ENCODE measurements at places on chromosomes 7 and 10. TPM values are rescaled to one million over a fixed set of nuclear protein-coding genes. Genes with fewer than 3 reads are reported as not detected.

- peak; percentile 14 for DNase-seq
These were observed 253.5 kb downstream of the ABCA13 start for GRCh38 chr7:48424731-48425130.

- DNase-seq: no peak
These were observed 22.4 kb upstream of the ZNF488 start for GRCh38 chr10:47406548-47406869.

GRCh38 chr10:62726142-62726541 is 78.4 kb upstream of the ADO start:
- DNase-seq: no peak

PTPRE gene
- total RNA-seq: 4.6 TPM

DNA sequence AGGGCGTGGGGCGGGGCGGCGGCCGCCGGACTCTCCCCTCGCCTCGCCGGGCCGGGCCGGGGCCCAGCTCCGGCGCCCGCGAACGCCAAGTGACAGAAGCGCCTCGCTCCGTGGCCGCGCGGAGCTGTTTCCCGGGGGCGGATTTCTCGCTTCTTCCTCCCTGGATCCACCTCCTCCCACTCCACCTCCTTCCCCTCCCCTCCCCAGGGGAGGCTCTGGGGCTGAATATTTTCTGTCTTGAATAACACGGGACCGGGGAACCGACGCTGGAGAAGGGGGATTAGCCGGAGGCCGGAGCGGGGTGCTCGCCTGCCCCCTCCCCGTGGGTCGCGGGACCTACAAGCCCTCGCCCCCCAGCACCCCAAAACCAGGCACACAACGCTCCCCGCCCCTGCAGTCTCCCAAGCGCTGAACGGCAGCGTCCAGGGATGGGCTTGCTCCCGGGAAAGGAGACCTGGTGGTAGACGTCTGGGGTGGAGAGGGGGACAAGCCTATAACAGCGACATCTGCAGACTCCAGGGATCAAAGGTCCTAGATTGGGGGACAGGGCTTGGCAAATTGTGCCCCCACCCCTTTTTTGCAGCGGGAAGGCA is at the start of gene ARHGAP21:
Gene ARHGAP21, minus strand, starts transcription at position 100 of the 593 bp plus-strand sequence. CDS start 1,988 bp downstream, outside the sequence.
- peak; percentile 30 for DNase-seq

SFTPA1 gene
- total RNA-seq: not detected

GRCh38 chr10:113496111-113497109 is 56.4 kb upstream of the HABP2 start:
- DNase-seq: no peak

DNA sequence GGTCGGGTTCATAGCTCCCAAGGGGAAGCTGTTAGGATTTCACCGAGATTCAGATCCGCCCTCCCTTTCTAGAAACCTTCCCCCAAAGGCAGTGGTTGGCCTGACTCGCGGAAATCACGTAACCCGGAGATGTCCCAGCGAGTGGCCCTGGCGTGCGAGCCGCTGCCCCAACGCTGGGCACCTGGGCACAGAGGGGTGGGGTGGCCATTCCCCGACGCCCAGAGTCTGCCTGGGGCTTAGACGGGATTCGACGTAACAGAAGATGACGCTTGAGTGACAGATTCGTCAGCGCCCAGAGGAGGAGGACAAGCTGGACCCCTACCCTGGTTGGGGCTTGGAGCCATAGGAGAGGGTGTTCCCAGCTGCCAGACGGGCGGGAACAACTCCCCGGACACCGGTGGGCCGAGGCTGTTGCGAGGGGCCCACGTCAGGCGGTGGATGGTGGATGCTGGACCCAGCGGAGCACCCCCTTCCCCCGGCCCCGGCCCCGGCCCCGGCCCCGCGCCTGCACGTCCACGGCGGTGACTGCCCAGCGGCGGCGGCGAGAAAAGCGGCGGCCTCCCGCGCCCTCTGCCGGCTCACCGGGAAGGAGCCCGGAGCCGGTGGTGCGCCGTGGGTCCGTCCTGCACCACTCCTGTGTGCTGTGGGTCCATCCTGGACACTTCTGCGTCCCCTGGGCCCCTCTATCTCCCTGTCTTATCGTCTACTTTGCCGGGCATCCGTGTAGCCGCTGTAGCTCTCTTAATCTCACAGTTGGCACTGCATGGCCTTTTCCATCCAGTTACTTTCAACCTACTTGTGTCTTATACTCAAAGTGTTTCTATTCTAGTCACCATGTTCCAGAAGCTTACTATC is 35.4 kb upstream of the KNDC1 start:
- DNase-seq: peak; percentile 19

- DNase-seq: no peak
These were observed 107.4 kb downstream of the GSAP start for GRCh38 chr7:77308792-77309191.

GRCh38 chr7:27835376-27835775 is 95.4 kb downstream of the TAX1BP1 start:
- DNase-seq: no peak

DNA sequence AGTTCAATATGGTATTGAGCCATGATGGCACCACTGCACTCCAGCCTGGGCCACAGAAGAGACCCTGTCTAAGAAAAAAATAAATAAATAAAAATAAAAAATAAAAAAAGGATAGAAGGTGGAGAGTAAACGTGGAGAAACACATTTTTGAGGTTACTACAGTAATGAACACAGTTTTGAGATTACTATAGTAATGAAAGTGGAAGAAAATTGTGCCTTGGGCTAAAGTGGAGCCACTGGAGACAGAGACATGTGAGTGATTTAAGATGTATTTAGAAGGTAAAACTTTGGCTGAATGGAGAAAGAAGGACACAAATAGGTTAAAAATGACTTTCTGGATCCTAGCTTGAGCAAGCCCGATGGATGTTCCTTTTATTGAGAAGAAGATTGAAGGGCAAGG is 76.8 kb downstream of the HGF start:
- DNase-seq: no peak

DNA sequence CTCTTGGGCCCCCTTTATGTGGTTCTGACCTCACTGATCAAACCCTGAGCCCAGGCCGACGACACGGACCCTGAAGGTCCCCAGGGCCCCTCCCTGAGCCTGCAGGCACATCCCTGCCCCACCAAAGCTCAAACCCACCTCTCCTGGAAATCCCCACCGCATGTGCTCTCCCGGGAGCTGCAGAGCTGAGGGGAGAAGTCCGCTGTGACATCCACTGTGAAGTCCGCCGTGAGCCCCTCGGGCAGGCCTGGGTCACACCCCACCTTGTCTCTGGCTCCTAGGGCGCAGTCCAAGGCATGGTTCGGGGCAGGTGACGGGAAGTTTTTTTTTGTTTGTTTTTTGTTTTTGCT is 100.2 kb downstream of the MICALL2 start:
- no peak for DNase-seq

DNA sequence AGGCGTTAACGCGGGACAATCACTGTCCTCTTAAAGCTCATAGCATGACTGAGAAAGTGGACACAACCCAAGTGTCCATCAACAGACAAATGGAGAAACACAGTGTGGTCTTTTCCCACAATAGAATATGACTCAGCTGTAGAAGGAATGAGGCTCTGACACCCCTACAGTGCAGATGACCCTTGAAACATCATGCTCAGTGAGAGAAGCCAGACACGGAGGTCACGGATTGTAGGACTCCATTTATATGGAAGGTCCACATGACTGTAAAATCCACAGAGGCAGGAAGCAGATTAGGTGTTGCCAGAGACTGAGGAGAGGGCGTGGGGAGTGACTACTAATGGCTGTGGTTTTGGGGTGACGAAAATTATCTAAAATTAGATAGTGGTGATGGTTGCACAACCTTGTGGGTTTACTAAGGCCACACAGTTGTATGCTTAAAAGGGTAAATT is 6.1 kb upstream of the NCAPG2 start:
- no peak for DNase-seq

DNA sequence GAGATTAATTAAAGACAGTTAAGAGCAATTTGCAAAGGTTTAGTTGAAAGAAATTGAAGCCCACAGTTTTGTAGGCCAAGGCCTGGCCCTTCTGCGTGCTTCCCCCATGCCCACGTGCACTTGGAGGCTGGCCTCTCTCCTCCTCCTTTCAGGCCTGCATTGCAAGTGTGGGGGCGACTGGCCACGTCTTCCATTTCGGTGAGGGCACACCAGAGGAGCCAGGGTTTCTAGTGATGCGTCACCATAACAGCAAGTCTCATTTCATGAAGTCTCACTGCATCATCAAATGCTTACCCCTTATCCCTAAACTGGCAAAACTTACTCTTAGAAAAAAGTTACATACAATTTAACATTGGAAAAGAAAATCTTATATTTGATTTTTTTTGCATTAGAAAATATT is 141.2 kb downstream of the NRF1 start:
- no peak for DNase-seq

CRYGN gene
- 0.07 TPM for total RNA-seq

- no peak for DNase-seq
These were observed 54.3 kb downstream of the CHN2 start for GRCh38 chr7:29248713-29249382.

- no peak for DNase-seq
These were observed 35.2 kb upstream of the ASAH2 start for GRCh38 chr10:50286517-50286916.

DNA sequence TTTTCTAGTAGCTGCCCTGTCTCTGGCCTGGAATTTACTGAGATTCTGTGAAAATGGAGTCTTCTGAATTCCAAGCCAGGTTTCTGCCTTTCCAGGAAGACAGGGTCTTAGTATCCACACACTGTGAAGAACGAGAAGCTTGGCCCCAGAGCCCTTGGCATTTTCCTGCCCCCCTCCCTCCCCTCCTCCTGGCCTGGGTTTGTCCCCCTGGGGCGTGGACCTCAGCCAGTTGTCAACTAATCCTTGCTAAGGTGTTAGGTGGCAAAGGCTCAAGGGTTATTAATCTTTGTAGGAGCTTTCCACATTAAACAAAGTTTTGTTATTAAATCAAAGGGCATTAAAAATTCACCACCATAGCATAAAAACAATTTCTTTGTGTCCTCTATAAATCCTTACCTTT is 329.5 kb downstream of the RNLS start:
- DNase-seq: no peak

DNA sequence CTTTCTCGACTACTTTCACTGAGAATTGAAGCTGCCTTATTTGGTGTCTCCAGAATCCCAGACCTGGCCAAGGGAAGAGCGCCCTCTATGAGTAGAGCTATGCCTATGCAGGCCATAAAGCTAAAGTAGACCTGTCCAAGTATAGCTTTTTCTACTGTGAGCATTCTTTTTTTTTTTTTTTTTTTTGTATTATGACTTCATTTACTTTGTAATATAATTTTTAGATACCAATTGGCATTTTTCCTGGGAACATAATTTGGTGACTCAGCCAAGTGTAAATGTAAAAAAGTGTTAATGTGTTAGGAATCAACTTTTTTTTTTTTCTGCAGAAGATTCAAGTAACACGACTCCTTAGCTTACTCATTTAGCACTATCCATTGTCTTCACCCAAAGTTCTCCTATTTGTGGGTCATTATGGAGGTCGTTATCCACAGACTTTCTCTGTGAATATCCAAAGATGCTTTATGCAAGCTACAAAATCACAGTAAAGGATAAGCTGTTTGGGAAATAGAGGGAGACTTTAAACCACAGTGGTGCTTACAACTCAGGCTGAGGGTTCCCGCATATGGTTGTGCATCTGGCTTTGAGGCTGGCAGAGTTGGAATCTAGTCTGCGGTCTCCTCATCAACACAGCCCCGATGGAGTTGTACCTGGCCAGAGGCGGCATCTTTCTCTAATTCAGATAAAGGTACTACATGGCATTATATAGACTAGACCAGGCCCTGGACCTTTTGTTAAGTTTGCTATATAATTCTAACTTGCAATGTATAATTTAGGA is 1040.2 kb upstream of the SORCS1 start:
- peak; percentile 3 for DNase-seq

GRCh38 chr10:32190890-32191491 is 134.8 kb upstream of the KIF5B start:
- DNase-seq: no peak

LYZL1 gene
- not detected for total RNA-seq

Measured in NCI-H460 (cell line).